ENCODE measurements at places on chromosomes 5 and 9.

- DNase-seq = no peak
Measured at GRCh38 chr9:35690614-35691333, 1.0 kb upstream of the TPM2 start.

GRCh38 chr9:108933231-108933717 lies 650 bp downstream of the ELP1 start:
- DNase-seq = no peak

DNA sequence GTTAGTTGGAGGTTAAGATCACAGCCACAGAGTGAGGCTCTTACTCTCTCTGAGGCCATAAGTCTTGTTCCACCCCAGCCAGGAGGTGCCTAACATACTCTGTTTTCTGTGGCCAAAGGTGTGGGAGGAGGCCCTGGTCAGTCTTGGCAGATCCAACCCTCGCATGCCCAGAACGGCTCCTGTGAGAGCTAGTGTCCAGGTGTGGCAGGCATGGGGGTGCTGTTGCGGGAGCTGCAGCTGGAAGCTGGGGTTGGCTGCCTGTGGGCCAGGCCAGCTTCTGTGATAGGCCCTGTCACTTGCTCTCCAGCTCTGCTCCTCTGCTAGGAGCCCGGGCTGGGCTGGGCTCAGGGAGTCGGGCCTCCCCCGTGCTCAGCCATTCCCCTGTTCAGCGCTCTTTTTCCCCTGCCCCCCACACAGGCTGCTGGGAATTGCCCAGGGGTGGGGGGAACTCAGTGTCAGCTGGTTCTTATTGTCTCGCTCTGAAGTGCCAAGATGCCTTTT lies 31.6 kb downstream of the IER5L start:
- no peak for DNase-seq

- no peak for DNase-seq
Measured at GRCh38 chr9:124260769-124261603, 3.2 kb downstream of the NEK6 start.

GRCh38 chr9:136572828-136573625 lies 27.2 kb upstream of the NOTCH1 start:
- DNase-seq = no peak

DNA sequence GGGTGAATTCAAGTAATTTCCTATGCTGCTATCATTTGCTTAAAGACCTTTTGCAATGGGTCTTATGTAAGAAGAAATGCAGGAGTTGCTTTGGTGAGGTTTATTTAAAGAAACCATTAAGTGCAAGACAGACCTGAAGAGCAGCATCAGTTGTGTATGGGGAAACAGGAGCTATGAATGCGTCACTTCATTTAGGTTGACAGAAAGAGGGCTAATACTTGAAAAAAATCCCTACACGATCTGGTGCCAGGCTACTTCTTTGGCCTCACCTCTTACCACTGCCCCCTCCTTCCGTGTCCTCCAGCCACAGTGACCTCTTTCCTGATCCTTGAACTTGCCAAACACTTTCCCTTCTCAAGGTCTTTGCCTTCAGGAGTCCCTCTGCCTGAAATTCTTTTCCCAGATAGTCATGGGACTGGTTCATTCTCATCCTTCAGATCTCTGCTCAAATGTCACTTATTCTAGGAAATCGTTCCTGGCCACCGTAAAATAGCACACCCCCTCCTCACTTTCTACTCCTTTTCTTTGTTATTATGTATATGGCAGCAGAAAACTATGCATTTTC lies 1.4 kb upstream of the JAK2 start:
- no peak for DNase-seq
